Stimulated activated CD4-positive, alpha-beta T cell treated with anti-CD3 and anti-CD28 coated beads, TNF-alpha, amount 100 ng/mL, for 1 hour (primary cell): ENCODE measurements at places on chromosomes 1 and 21.

DNA sequence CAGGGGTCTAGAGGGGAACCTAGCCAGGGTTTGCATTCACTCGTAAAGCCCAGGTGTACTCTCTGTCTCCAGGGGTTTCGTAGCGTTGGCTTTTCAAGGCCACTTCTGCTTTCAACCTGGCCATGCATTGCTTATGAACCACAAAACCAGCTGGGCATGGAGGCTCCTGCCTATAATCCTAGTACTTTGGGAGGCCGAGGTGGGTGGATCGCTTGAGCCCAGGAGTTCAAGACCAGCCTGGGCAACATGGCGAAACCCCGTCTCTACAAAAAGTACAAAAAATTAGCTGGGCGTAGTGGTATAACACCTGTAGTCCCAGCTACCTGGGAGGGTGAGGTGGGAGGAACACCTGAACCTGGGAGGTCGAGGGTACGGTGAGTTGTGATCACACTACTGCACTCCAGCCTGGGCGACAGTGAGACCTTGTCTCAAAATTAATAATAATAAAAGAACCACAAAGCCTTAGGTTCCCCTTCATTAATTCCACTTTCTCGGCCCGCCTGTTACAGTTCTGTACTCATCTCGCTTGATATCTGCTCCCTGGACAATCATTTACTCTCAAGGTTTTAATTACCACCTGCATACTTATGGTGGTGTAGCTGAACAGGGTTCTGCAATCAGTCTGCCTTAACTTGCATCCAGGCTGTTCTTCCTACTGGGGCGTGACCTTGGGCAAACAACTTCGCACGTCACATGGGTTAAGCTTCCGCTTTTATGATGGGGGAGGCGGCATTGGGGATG lies 6.1 kb downstream of the SLC16A4 start:
- no peak for DNase-seq

DNA sequence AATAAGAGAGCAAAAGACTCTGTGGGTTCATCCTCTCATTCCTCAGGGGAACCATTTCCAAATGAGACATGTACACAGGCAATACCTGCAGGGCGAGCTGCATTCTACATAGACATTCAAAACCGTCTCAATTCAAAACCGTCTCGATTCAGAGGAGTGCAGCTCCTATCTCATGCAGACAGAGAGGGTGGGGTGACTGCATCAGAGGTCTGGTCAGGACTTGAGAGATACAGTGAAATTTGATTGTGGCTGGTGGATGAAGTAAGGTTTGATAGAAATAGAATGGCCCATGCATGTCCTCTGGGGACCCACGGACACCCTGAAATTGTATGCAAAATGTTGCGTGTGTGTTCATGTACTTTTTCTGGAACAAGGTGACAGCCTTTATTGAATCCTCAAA lies 27.3 kb downstream of the TEX35 start:
- DNase-seq, result no peak

- DNase-seq, result no peak
These were observed 63.7 kb upstream of the EPS8L3 start for GRCh38 chr1:109827466-109827865.

GRCh38 chr1:81366173-81366572 lies 434.6 kb upstream of the ADGRL2 start:
- DNase-seq, result no peak

DNA sequence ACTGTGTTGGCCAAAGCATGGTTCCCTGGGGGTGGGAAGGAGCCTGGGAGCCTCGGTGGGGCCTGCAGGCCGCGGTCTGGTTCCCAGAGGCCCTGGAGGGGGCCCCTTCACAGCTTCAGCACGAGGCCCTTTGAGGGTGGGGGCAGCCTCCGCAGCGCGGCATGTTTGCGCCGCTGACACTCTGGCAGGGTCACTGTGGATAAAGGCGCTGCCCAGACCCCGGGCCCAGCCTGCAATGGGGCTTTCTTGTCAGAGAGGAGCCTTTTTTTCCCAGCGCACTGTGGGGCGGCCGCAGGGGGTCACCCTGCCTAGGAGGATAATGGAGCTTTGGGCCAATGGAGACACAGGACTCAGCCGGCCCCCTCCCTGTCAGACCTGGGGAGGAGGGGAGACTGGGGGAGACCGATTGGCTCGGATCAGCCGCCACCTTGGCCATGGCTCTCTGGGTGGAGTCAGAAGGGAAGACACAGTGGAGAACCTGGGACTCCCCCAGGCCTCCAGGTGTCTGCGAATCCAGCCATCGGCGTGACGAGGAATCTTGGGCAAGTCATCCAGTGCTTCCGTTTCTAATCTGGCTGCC lies 26.0 kb downstream of the EPHB2 start:
- no peak for DNase-seq

- no peak for DNase-seq
These were observed 32.2 kb upstream of the RNF11 start for GRCh38 chr1:51203874-51204245.

DNA sequence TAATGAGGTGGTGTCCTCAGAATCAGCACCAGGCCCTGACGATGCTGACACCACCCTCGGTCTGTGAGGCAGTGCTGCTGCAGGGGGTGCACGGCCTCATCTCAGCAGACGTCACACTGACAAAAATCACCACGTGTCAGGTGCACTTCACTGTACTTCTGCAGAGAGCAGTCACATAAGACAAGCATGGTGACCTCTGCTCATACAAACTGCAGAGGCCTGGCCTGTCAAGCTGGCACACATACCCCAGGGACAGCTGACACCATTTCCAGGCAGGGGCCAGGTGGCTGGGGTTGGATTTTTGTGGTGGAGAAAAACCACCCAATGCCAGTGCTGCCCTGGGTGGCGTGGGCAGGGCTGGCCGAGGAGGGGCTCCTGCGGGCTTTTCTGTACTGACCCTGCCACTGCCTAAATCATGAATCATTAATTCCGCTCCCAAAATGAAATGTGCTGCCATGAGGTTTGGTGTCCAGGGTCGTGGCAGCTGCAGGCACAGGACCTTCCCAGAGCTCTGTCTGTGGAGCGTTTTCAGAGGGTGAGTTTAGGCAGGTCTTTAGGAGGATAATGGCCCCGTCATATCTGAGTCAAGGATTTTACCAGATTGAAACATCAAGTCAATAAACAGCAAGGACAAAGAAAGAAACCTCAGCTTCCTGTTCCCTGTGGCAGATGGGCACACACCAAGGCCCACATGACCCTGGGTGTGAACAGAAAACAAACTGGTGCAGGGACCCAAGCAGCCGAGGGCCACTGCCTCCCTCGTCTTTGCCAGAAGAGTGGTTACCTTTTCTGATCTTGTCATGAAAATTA lies 33.4 kb upstream of the GPR153 start:
- DNase-seq, result no peak

GRCh38 chr1:173295995-173296394 lies 88.9 kb upstream of the TNFSF4 start:
- no peak for DNase-seq

DNA sequence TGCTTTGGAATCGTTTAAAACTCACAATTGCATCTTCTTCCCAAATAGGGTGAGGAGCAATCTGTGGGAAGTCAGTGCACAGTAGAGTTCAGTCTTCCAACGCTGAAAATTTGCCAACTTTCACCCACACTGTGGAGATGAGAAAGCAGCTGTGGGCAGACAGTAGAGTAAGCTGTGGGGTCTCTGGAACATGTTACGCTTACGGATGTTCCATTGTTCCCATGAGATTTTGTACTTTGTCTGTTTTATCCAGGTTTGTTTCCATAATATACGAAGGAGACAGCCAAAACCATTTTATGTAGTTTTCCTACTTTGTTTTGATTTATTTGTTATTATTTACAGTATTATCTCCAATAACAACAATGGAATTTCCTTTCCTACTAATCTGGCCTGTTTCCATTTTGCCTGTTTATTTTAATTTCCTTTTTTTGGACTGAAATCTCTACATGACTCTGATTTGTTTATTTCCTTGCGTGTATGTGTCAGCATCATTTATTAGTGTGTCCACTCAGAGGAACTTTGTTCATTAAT lies 65.1 kb upstream of the RGL1 start:
- no peak for DNase-seq

- no peak for DNase-seq
These were observed 90.4 kb downstream of the ROR1 start for GRCh38 chr1:63864224-63864641.

- no peak for DNase-seq
These were observed 1.4 kb upstream of the KRTAP10-2 start for GRCh38 chr21:44552681-44553080.

DNA sequence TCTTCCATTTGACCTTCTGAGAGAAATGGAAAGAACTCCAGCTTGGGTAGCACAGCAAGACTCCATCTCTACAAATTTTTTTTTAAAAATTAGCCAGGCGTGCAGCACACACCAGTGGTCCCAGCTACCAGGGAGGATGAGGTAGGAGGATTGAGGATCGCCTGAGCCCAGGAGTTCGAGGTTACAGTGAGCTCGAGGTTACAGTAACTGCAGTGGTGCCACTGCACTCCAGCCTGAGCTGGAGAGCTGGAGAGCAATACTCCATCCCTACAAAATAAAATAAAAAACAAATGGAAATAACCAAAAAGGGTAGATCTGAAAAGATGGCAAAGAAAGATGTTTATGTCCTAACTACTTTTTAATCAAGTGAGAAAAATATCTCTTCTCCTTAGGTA lies 14.5 kb downstream of the POGZ start:
- DNase-seq, result no peak

DNA sequence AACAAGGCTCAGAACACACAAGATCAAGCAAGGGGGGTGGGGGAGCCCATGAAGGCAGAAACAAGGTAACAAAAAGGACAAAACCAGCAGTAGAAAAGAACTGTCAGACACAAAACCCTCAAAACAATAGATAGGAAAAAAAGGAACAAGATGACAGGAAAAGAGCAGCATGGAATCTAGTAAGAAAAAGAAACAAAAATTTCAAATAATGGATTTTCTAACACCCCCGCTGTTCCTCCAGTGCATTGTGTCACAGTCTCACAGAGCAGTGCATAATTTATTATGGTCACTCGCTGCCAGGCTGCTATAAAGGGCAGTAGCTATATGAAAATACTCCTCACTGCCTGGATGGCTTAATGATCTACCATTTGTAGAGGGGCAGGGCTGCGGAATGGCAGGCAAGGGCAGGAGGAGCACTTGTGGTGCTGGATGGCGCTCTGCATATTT lies 567.9 kb downstream of the DPYD start:
- no peak for DNase-seq

GRCh38 chr1:226381226-226381998 lies 26.5 kb downstream of the PARP1 start:
- no peak for DNase-seq

- no peak for DNase-seq
These were observed 1593.6 kb downstream of the AMY1C start for GRCh38 chr1:105343317-105343716.

GRCh38 chr1:39326836-39327235 lies 122.3 kb downstream of the MACF1 start:
- DNase-seq, result no peak

GRCh38 chr1:9321480-9321849 lies 28.8 kb downstream of the SPSB1 start:
- no peak for DNase-seq
